ENCODE measurements at places on chromosomes 3 and 15.

DNA sequence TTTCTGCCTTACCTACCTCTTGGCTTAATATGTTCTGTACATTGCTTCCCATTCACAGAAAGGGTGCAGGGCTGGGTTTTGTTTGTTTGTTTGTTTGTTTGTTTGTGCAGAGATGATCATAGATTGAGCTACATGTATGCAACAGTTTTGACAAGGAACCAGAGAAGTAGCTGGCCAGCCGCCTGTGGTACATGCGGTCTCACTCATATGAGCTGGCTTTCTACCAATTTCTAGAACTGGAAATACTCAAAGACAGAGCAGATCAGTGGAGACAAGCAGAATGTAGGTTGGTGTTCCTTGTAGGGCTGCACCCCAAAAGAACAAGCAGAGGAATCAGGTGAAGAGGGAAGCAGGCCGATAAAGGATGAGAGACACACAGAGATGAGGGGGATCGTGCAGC is 502.7 kb downstream of the SOX2 start:
- no peak for DNase-seq

DNA sequence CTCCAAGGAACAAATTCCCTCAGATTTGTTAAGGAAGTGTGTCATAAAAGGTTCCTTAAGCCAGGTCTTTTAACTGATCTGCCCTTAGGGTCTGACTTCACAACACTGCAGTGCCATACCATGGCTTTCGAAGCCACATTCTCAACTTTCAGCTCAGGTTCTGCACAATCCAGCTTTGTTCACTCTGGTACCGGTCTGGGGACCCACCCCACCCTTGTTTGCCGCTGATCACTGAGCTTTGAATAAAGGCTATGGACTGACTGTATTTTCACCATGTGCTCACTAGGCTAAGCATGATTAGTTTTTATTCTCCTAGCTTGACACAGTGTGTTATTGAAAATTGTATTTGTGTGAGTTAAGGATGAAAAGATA is 15.9 kb downstream of the SNX1 start:
- no peak for DNase-seq

DNA sequence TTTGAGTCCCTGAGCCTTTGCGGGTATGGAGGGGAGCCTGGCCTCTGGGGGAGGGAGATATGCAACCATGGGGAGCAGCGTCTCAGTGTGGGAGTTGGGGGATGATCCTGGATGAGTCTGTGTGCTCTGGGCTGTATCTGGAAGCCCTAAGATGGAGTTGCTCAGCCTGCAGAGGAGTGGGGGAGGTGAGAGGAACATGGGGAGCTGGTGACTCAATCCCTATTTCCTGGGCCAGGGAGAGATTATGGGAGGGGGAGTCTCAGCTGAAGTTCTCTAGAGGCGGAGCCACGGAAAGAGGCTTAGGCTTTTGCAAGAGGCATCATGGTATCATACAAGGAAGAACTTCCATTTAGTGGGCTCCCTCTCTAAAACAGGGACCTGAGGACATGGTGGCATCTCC is 59.5 kb upstream of the TMEM115 start:
- DNase-seq = peak; percentile 42

- no peak for DNase-seq
Observed at GRCh38 chr15:27235161-27235560, 264.2 kb downstream of the GABRG3 start.

DNA sequence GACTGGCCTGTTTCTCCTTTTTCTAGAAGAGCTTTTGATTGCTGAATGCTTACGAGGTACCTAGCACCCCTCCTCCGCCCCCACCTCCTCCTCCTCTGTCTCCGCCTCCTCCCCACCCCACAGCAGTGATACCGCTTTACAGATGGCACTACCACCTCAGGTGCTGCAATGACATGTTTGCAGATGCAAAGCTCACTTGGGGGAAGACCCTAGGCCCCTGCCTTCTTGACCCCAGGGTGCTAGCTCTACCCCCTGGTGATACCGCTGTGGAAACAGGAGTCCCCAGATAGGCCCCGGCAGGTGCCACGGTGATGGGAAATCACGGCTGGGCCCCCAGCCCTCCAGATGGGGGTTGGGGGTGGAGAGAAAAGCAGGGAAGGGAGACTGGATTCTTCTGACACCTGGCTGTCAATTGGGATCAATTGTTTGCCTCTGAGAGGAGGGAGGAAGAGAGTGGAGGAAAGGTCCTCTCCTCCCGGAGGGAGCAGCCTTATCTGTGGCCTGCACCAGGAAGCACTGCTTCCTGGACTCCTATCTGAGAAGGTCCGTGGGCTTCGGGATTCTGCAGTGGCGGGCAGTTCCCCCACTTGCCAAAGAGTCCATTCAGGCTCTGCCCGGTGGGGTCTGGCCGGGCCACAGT is 37.6 kb downstream of the DNASE1L3 start:
- no peak for DNase-seq

- no peak for DNase-seq
Observed at GRCh38 chr3:125573216-125573615, 22.1 kb downstream of the OSBPL11 start.

GRCh38 chr15:65383456-65383855 is 5.7 kb upstream of the IGDCC3 start:
- no peak for DNase-seq

DNA sequence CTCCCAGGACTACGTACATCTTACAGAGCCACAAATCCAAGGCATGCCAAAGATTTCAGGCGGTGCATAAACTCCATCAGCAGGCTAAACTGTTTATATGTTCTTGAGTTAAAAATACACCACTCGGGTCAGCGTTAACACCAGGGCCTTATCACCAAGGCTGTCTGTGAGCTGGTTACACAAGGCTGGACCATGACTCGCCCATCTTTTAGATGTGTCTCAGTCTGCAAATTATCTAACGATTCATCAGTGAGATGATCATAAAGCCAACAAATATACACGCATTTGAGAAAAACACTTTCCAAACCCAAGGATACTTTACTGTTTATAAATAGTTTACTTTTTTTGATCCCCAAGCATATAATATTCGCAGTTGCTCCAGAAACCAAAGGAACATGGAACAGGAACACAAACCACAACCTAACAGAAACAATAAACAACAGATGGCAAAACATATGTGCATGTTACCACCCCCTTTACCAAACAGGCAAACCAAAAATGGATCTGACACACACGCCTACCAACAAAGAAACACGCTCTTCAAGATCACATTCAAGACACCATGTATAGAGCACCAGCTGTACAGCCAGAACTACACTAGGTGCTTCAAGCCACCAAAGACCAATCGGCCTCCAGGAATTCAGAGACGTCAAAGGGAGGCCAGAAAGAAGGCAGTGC is 15.4 kb downstream of the LRIG1 start:
- peak; percentile 96 for DNase-seq

- peak; percentile 95 for DNase-seq
Observed at GRCh38 chr15:70892002-70892911, at the start of the genes LRRC49 and THAP10. LRRC49 (plus strand) TSS chr15:70892826; CDS start chr15:70892895, 69 bp downstream. THAP10 (minus strand) TSS chr15:70892433; CDS start chr15:70892272, 161 bp downstream.

DNA sequence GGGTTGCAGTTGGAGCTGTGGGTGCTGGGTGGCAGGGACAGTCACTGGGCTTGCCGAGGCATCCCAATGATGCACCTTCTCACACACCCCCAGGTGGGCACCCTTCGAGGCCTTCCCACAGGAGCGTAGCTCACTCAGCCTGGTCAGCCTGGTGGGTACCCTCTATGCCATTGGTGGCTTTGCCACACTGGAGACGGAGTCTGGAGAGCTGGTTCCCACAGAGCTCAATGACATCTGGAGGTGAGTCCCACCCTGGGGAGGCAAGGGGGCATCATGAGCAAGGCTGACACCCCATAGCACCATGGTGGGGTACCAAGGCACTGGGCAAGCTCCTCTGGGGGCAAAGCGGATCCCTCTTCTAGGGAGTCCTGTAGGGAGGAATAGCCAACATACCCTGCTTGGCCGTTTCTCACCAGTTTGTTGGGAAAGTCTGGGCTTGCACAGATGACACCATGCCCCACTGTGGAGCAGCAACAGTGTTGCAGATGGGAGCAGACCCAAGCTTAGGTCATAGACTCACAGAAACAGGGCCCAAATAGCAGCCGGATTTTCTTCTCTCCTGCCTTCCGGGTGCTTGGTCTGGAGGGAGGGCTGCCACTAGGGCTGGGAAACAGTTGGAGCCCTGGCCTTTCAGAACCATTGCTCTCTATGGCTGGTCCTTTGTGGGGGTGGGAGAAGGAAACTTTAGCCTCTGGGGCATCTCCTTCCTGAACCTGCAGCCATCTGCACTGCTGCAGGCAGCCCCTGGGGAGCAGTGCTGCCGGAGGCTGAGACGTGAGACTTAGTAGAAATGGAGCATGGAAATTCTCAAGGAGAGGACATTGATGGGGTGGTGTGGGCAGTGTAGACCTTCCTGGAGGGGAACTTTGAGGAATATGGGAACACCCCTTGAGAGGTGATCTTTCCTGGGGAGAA is 5.7 kb downstream of the KLHL40 start:
- DNase-seq = no peak

GRCh38 chr15:55017635-55018034 is 179.1 kb downstream of the RSL24D1 start:
- DNase-seq = no peak

- DNase-seq = peak; percentile 45
Observed at GRCh38 chr3:37909067-37909911, 47.6 kb downstream of the CTDSPL start.

GRCh38 chr3:194588741-194589140 is 44.5 kb downstream of the TMEM44 start:
- DNase-seq = no peak

- no peak for DNase-seq
Observed at GRCh38 chr3:126866175-126866759, 116.6 kb upstream of the PLXNA1 start.

DNA sequence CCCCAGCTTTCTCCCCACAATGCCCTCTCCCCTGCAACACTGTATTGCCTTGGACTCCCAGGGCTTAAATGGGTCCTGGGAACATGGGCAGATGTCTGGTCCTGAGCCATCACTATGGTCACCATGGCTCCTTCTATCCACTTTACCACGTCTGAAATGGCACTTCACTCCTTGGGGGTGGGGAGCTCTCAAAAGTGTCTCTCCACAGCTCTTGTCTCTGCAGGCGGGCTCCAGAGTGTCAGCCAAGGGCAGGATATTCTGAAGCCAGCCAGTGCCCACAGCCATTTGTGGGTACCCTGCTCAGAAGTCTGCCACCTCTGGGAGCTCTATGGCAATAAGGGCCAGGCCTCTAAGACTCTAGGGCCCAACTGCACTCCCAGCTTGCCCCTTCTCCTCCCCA is 163.9 kb downstream of the PPM1L start:
- DNase-seq = no peak

DNA sequence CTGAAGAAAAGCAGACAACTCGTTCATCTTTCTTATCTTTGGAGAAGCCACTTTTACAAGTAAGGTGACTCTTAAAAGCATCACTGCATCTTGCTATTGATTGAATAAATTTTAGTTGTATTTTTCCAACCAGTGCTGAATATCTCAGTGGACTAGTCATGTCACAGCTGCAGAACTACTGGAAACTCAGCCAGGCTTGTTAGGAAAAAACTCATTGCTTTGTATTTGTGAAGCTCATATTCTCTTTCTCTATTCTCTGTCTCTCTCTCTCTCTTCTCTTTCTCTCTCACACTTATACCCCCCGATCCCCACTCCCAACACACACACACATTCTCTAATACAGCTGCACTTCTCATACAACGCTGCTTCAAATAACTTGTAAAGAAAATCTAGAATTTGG is 104.3 kb downstream of the WDR76 start:
- DNase-seq = no peak

GRCh38 chr15:73607843-73608242 is 25.3 kb downstream of the NPTN start:
- DNase-seq = no peak

DNA sequence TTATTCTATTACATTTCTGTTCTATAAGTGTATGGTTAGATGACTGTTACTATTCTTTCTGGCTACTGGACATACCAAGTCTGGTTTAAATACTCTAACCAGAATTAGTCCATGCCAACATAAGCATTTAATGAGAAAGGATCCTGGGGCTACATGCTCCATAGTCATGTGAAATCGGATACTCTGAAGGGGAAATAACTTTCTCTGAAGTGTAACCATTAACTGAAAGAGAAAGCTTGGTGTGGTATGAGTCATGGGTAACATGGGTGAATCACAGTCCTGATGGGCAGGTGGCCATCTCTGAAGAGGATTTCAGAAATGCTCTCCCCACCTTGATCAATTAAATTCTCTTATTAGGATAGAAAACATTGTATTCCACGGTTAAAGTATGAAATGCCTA is 69.4 kb downstream of the FHIT start:
- peak; percentile 66 for DNase-seq

- DNase-seq = no peak
Observed at GRCh38 chr3:186653080-186653707, 12.6 kb upstream of the HRG start.

GRCh38 chr3:11291808-11292207 is 19.6 kb downstream of the ATG7 start:
- no peak for DNase-seq

GRCh38 chr3:109334572-109334971 is 2.8 kb downstream of the DPPA4 start:
- DNase-seq = no peak

GRCh38 chr3:142509079-142509478 is 61.2 kb upstream of the XRN1 start:
- no peak for DNase-seq

DNA sequence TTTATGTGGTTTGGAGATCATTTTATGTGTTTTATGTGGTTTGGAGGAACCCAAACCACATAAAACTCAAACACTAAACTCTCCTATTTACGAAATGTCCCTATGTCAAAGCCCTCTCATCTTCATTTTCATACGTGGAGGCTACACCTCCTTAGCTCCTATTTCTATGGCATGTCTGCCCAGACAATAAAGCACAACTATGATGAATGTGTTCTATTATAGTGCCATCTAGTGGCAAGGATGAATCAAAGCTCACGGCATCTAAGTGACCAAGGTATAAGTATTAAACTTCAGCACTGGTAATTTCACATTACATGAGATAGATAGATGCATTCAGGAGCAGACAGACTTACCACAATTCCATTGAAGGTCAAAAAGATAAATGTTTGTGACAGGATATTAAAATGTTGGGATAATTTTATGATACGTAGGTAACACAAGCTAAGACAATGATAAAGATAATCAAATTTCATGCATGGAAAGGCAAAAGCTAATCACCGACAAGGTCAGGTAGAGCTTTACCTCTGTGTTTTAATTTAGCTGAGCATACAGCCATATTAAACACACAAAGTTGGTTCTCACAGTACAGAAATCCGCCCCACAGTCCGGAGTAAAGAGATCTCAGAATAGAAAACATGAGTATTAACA is 130.6 kb upstream of the FHIT start:
- DNase-seq = peak; percentile 34

- peak; percentile 35 for DNase-seq
Observed at GRCh38 chr15:66004618-66005262, 135.4 kb downstream of the RAB11A start.

DNA sequence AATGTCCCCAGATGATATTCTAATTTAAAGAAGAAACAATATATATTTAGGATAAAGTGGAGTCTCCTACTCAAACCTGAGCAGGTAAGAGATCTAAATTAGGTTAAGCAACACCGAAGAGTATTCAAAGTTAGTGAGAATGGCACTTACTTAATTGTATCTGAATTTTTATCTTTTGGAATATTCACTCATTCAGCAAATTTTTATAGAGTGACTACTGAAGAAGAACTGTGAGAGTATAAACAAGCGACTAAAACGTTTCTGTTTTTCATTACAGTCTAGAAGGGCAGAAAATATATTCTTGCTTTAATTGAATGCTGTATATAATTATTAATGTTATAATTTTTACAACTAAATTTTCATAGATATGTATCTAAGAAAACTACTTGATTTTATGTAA is 567.7 kb upstream of the TBL1XR1 start:
- DNase-seq = no peak

- peak; percentile 56 for DNase-seq
Observed at GRCh38 chr15:66838671-66839239, 136.7 kb downstream of the SMAD6 start.

Data from iris pigment epithelial cell (primary cell).